AG09309 (cell line): ENCODE measurements at places on chromosomes 16 and 17.

- DNase-seq, result no peak
Observed at GRCh38 chr16:27772093-27772825, 222.3 kb downstream of the KATNIP start.

GRCh38 chr17:48378708-48379392 lies 51.2 kb downstream of the SKAP1 start:
- DNase-seq, result no peak

DNA sequence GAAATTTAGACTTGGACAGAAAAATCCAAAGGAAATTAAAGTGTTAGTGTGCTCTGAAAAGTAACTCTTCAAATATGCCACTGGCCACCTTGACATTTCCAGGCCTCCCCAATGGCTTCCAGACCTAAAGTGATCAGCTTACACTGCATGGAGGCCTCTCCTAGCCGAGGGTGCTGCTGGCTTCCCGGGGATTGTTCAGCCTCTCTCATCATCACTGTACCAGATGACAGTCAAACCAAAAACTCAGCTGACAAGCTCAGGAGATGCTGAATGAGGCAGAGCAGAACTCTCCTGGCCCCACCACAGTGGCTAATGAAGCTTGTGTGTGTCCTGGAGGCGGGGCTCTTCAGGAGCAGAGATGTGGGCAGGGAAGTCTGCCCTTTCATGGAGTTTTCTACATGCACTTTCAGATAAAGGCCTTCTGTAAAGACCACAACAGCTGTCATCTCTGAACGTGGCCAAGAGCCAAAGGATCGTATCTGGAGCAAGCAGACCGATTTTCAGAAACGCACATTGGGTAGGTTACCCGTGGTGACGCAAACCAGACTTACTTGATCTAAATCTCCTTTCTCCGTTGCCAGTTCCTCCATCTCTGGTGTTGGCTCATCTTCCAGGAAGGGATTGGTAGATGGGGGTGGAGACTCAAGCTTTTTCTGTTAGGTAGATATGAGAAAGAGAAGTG lies 113.3 kb downstream of the VPS53 start:
- no peak for DNase-seq

GRCh38 chr16:11472851-11473250 lies 113.9 kb downstream of the LITAF start:
- DNase-seq, result no peak

DNA sequence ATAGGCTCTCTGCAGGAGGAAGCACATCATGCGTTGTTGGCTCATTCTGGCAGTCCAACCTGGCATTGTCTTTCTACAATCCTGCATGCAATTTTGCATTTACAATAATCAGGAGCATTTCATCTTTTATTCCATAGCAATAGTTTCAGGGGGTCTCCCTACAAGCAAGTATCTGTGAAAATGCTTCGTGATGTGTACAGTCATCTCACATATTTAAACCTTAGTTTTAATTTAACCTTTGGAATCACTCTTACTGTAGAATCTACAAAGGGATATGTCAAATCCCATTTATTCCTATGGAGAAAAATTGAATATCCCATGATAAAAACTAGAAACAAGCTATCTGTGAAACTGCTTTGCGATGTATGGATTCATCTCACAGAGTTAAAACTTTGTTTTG lies 112.0 kb upstream of the WSB1 start:
- no peak for DNase-seq

DNA sequence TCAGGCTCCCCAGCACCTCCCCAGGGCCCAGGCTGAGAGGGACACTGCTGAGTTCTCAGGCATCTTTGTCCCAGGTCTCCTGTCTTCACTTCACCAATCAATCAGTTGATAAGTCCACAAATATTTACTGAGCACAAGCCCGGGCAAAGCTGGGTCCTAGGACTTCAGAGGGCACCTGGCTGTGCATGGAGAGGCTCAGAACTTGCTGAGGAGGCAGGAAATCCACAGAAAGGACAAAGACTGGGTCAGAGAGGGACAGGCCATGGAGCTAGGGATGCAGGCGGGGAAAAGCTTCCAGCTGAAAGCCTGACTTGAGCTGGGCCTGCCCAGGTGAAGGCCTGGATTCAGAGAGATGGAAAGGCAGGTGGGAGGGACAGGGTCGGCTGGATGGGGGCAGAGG lies 33.2 kb upstream of the C1QL1 start:
- DNase-seq, result no peak

- no peak for DNase-seq
Observed at GRCh38 chr16:81797443-81797842, 18.4 kb downstream of the PLCG2 start.

DNA sequence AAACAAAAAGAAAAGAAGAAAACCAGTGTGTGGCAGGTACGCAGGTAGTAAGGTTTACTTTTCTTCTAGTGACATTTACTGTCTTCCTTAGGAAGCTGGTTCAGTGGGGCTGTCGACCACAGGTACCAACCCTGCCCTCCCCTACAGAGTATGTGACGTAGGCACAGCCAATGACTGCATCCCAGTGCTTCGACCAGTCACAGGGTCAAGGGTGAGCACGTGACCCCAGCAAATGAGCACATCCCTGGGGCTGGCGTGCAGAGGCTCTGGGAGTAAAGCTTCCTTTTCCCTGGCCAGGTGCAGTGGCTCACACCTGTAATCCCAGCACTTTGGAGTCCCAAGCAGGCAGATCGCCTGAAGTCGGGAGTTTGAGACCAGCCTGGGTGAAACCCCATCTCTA lies 38.9 kb upstream of the PLCG2 start:
- DNase-seq, result no peak
